Stimulated activated effector memory CD8-positive, alpha-beta T cell treated with anti-CD3 and anti-CD28 coated beads, Interleukin-12 subunit alpha, Interleukin-12 subunit beta, amount 100 ng/mL, for 72 hours (primary cell): ENCODE measurements at places on chromosomes 1 and 21.
A peak's percentile ranks its signal among the peaks of the same experiment; 100 is the strongest.

GRCh38 chr1:94321662-94322061 is 84.3 kb upstream of the ARHGAP29 start:
- DNase-seq = no peak

GRCh38 chr1:211326528-211327345 is at the start of gene TRAF5:
Gene TRAF5, plus strand, starts transcription at chr1:211326833. Its CDS starts 26,407 bp downstream, at chr1:211353240.
- peak; percentile 79 for DNase-seq

DNA sequence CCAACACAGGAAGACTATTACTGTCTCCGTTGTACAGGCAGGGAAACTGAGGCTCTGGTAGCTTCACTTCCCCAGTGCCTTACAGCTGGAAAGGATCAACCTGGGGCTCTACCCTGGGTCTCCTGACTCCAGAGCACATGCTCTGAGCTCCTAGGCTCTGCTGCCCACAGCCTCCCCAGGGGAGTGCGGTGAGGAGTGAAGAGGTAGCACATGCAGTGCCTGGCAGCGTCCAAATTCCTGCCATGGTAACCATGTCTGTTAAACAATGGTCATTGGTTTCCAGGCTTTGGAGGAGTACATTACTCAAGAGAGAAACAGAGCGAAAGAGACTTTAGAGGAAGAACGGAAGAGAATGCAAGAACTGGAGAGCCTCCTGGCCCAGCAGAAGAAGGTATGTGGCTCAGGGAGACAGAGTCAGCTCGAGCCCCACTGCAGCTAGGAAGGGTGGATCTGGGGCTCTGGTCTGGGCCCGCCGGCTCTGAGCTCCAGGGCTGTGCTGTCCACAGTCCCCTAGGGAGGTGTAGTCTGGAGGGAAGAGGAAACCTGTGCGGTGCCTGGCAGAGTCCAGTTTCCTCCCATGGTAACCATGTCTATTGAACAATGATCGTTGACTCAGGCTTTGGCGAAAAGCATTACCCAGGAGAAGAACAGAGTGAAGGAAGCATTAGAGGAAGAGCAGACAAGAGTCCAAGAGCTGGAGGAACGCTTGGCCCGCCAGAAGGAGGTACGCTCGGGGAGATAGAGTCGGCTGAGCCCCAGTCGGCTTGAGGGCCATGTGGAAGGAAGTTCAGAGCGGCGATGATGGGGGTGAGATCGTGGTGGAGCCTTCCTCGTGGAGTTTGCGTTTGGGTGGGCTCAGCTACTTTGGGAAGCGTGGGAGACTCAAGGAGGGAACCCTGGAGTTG is 64.6 kb upstream of the EFHD2 start:
- DNase-seq = no peak

GRCh38 chr1:157968946-157969345 is 24.5 kb upstream of the KIRREL1 start:
- no peak for DNase-seq

GRCh38 chr1:234706199-234706598 is 96.2 kb upstream of the IRF2BP2 start:
- DNase-seq = no peak

DNA sequence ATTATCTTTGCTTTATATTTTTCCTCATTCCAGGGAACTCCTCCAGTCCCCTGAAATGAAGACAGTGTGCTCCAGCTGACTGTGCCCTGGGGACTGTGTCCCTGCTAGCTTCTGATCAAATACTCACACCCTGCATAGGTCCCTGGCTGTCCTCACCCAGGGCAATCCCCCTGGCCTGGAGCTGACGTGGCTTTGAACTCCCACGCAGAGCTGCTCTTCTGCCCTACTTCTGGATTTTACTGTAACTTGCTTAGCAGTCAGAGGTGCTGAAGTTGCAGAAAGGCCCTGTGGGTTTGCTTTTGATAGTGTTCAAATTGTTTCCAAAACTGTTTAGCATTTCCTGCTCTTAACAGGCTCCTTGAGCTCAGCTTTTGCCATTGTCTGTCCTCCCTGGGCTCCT is 186.5 kb downstream of the FASLG start:
- peak; percentile 51 for DNase-seq

GRCh38 chr1:29687601-29688244 is 451.4 kb downstream of the PTPRU start:
- no peak for DNase-seq

- no peak for DNase-seq
These were observed 700 bp upstream of the KMO start for GRCh38 chr1:241531195-241532161.

- DNase-seq = no peak
These were observed 61.6 kb upstream of the SPAG17 start for GRCh38 chr1:118246646-118247045.
